ENCODE measurements at places on chromosomes 2 and 18.

DNA sequence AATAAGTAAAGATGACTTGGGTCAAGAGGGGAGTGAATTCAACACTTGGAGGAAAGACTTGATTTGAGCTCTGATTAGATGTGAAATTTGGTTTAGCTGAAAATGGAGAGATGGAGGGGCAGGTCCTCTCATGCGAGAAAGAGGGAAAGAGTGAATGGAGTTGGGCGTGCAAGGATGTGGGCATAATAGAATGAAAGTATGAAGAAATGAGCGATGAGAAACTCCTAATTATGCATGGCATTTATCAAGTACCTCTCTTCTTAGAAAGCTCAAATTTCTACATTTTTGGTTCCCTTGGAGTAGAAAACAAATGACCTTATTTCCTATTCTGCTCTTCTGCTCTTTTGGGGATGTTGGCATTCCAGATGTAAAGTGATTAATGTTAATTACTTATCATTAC is 161.5 kb downstream of the PHLPP1 start:
- no peak for DNase-seq

DNA sequence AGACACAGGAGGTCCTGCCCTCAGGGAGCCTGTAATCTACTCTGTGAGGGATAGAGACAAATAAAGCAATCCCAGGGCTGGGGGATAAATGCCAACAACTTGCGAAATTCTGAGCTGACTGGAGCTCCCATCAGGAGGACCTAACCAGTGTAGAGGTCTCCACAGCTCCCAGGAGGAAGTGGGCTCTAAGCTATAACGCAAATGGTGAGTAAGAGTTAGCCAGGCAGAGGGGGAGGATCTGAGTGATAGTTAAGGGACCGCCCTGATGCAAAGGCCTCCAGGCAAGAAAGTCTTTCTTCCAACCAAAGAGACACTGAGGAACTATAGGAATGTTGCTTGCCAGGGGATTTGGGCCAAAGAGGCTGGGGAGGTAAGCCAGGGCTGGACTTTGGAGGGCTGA is 16.0 kb upstream of the ZNF532 start:
- DNase-seq: no peak

DNA sequence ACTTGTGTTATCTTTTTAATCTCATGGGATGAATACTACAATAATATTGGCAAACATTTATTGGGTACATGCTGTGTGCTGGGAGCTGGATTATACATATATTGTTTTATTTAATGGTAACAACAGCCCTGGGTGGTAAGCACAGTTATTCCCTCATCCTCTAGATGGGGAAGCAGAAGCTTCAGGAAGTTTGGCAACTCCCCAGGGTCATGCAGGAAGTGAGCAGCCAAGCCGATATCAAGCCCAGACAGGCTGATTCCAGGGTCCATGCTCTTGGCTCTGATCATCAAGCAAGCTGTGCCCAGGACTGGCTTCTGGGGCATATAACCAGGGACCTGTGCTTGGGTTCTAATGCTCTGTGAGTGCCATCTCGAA is 155.8 kb downstream of the ZNF516 start:
- no peak for DNase-seq

DNA sequence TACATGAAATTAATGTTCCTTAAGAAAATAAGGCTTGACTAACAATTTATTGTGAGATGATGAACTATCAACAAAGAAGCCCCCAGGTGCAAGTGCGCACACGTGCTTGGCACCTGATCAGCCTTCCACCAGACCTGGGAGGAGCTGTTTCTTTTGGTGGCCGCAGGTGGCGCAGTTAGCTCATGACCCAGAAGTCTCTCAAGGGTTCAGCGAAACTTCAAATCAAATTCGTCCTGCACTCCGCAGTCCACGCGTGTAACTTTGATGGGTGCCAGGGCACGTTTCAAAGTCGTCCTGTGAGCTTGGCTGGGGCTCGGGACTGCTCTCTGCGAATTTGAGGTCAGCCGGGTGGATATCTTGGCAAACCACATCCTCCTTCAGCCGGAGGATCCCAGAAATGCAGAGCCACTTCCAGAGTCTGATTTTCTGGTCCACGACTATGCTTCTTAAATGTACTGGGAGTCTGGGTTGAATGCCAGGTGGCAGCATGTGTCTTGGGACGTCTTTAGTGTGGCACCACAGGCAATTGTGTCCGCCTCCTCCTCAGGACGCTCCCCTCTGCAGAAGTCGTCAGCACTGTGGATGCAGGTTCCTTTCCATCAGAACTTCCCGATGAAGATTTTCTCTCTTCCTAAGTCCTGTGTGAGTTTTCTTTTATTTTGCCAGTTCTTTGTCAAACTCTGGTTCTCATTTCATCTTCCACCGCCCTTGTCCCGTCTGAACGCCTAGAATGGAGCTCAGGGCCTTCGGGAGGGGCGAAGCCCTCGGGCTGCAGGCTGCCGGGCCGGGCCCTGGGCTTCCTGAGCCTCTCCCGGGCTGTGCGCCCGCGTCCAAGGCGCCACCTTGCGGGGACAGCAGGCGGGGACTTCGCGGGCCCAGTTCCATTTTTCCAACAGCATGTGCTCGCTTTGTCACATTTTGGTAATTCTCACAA is 61.3 kb upstream of the RAPGEF4 start:
- DNase-seq: no peak

GRCh38 chr18:1653873-1654272 is 749.2 kb downstream of the ADCYAP1 start:
- no peak for DNase-seq

- no peak for DNase-seq
Measured at GRCh38 chr2:239509373-239510143, 108.7 kb upstream of the HDAC4 start.

DNA sequence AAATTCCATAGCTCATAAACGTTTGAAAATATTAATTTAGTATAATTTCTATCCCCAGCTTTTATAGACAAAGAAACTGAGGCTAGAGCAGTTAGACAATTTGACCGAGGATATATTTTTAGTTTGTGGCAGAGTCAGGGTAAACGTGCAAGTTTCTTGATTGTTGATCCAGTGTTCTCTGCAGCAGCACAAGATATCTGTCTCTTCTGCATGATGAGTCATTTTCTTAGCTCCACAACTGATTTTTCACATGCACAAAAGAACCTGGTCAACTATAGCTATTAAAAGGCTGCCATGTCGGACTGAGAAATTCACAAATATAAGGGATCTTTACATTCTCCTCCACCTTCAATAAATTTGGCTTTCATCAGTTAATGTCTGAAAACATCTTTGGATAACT is 143.4 kb upstream of the CYP26B1 start:
- DNase-seq: no peak

DNA sequence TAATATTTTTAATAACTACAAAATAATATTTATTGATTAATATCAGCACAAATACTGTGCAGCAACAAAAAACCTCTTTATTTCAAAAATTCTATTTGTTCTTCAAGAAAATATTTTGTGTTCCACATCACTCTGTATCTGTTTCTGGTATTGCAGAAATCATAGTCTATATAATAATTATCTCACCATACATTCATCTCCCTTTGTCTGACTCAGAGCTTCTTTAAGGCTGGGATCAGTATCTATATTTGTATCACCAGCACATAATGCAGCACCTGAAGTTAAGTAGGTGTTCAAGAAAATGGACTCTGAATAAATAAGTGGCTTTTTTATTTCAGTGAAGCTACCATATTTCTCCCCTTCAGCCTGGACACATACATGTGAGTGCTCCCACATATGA is 1.6 kb upstream of the MARCHF4 start:
- no peak for DNase-seq

- no peak for DNase-seq
Measured at GRCh38 chr18:26999797-27000196, 134.3 kb upstream of the AQP4 start.

DNA sequence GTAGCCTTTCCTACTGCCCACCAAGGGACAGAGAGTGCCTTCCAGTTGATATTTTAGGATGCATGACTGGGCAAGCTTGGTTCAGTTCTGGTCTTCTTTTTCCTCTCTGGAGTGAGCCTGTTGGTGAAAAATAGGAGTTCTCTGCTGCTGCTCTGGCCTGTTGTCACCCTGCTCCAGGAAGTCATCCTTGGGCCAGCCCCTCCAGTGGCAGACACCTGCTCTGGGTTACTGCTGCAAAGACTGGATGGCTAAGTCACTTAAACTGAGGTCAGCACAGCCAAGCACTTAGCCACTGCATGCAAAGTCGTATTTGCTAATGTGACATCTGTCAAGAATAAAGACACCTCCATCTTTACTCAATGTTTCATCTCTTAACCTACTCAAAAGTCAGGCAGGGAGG is 219.6 kb upstream of the ID2 start:
- no peak for DNase-seq

DNA sequence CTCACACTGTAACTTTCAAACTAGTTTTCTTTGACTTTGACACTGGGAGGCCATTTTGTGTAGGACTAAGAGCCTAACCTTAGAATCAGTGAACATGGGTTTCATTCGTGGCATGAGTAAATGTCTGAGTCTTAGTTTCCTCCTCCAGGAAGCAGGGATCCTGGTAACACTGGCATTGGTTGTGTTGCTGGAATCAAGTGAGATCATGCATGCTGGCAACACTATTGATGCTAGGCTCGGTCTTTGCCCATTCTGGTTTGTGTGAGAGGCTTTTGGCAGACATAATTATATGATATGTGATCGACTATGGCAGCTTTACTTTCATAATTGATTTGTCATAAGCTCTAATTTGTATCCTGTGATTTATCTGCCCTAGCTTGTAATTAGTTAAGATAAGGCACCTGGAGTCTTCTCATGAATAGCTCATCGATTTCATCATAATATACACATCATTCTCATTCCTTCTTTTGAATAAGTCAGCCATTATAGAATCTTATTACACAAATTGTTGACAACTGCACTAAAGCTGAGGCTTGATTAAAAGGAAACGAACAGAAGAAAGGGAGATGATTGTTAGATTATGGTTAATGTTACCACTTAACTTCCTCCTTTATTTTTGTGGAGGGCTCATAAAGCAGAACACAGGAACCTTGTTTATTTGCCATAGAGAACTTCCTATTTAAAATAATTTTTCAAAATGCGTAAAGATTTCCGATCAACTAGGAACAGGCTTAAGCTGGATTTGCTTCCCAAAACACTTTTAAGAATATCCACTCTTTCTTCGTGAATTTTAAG is 12.6 kb downstream of the PPP1R1C start:
- no peak for DNase-seq

DNA sequence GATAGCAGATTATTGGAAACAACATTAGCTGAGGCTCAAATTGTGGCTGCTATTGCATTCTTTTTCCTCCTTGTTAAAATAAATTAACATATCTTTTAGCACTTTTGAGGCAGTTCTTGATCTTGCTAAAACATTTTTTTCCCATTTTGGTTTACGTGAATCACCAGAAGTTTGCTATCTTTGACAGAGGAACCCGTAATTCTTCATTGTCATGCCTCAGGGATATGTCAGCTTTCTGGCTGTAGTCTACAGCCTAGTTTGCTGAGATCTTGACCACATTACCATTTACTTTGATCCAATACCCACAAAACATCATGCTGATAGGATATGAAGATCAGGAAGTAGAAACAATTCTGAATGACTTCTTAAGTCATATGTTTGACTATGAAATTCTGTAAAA is 25.1 kb upstream of the FANCL start:
- no peak for DNase-seq

DNA sequence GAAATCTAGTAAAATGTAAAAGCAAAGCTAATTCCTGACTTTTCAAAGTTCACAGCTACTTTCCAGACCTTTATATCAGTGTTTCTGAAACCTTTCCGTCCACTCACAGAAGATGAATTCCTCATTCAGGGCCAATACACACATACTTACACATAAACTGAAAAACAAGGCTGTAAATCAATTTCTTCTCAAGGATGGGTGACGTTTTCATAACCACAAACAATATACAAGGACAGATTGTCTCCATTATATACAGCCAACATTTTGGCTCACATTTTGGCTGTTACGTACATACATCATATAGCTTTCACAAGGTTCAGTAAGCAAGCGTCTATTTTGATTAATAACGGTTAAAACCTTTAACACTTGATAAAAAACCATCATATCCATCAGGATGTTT is 1.4 kb downstream of the RPRD1A start:
- DNase-seq: no peak

DNA sequence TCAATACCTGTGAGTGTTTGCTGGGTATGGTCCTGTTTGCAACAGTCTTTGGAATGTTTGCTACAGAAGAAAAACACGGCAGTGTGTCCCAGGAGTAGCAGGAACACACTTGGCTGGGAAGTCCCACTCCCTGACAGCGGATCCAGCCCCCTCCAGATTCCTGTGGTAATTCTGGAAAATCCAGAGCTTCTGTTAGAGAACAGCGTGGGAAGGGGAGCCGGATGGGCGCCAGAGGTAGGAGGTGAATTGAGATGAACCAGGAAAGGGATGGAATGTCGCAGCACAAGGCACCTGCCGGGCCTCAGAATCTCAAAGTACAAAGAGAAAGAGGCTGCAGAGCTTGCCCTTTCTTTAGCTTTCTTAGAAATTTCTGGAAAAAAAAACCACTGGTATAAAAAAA is 221.9 kb downstream of the MYT1L start:
- DNase-seq: no peak

DNA sequence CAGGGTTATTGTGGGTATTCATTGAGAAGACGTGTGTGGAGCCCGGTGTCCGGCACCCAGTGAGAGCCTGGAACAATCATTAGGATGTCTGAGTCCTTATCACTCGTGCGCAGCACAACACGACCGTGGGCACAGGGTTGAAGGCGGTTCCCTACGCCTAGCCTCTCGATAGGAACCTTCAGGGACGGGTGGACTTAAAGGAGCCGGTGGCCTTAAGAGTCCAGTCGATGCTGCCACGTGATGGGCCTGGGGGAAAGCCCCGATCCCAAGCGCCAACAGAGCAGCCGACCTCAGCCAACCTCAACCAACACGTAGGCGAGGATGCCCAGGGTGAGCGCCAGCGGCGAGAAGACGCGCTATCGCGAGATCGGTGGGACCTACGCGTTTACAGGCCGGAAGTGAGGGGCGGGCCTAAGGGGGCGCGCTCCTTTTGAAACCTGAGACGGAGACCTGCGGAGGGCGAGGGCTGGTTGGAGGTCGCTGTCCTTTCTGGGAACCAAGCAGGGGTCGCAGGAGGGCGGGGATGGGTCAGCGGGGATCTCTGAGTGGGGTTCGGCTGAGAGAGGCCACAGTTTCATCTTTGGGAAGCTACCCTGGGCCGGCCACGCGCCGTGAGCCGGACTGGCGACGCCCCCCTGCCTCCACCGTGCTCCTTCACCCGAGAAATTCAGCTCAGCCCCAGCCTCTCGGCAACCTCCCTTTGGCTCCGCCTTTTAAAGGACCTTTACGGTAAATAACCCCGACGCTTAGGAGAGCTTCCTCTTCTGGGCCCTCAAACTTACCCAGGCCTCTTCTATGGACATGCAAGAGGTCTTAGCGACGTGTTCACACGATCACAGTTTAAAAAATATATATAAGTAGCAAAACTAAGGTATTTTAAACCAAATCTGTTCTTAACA is 28.3 kb downstream of the WNT10A start:
- peak; percentile 48 for DNase-seq

- DNase-seq: no peak
Measured at GRCh38 chr2:170405326-170405725, 227.4 kb downstream of the MYO3B start.

DNA sequence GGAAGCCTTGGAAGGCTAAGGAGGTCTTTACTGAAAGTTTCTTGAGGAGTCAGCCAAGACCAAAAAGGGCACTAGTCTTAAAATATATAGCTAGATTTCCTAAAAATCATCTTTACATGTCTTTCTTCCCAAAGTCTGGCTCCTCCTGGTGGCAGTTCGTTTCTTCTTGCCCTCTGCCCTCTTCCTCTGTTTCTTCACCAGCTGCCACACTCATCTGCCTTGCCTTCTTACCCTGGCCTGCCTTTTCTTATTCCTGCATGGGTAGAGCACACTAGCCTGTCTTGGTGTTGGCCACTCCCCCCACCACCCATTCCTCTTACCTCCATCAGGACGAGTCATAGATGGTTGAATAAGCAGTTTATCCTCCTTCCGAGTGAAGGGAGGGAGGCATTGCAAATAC is 129.8 kb downstream of the RAPGEF4 start:
- DNase-seq: no peak

Data from C1 segment of cervical spinal cord (tissue), 14 donors.